ENCODE measurements at places on chromosomes 13 and 19.
A peak's percentile ranks its signal among the peaks of the same experiment; 100 is the strongest.

DNA sequence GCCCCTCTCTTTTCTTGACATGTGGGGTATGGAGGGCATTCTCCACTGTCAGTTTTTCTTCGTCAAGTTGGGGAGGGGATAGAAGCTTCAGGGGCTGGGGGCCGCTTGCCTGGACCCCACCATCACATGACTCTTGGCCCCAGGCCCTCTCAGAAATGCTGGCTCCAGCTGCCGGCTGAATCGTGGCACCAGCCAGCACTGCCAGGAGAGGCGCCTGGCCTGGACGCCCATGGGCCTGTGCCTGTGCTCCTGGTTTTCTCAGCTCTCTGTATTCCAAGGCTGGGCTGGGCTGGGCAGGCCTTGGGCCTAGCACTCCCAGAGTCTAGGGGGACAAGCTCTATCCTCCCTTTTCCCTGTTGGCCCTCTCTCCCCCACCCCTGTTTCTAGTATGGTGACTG lies 38.6 kb downstream of the LYL1 start:
- DNase-seq = peak; percentile 45

GRCh38 chr13:22862478-22862877 lies 318.3 kb upstream of the SGCG start:
- no peak for DNase-seq

- DNase-seq = no peak
These were observed 1268.2 kb downstream of the SLITRK1 start for GRCh38 chr13:82614086-82614485.

GRCh38 chr19:1220477-1220930 lies 14.9 kb downstream of the STK11 start:
- no peak for DNase-seq

DNA sequence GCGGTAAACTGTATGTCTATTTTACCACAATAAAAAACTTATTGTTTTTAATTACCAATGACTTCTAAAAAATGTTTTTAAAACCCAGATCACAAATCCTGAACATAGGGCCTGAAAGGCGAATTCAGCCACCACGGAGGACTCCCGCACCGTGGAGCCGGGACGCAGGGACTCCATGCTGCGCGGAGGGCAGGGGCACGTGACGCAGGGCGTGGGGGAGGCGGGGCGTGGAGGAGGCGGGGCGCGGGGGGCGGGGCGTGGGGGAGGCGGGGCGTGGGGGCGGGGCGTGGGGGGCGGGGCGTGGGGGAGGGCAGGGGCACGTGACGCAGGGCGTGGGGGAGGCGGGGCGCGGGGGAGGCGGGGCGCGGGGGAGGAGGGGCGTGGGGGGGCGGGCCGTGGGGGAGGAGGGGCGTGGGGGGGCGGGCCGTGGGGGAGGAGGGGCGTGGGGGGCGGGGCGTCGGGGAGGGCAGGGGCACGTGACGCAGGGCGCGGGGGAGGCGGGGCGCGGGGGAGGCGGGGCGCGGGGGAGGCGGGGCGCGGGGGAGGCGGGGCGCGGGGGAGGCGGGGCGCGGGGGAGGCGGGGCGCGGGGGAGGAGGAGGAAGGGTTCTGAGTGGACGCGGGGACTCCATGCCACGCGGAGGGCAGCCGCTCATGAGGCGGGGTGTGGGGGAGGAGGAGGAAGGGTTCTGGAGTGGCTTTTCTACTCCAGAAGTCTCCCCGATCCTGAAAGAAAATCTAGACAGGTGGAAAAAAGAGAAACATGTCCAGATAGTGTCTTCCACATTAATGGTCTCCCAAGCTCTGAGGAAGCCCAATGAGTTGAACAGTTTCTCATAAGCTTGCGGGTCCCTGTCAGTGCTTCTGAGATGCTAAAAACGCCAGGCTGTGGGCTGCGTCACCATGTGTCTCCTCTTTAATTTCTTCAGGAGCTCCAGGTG lies 4.4 kb upstream of the PROZ start:
- DNase-seq = peak; percentile 82

DNA sequence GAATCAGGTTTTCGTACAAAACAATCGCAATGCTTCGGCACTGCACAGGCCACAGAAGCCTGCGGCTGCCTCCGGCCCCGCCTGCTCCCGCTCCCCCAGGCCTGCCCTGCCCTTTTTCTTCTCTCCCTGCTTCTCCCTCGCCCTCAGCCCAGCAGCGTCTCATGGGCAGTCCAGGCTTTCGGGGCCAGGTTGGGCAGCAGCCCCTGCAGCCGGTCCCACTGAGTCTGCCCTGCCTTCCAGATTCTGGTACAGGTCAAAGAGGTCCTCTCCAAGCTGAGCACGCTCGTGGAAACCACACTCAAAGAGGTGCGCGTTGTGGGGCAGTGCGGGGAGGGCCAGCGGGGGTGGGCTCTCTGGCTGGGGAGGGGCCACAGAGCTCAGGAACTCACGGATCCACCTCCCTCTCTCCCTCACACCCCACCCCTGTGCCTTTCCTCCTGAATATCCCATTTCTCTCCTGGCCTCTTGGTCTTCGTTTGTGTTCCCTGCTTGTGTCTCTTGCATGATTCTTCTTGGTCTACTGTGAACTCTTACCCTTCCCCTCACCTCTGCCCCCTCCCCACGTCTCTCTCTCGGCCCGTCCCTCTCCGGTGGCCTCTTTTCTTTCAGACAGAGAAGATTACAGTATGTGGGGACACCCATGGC lies 30.1 kb downstream of the CCDC8 start:
- no peak for DNase-seq

GRCh38 chr19:4578552-4579248 lies 19.2 kb upstream of the SEMA6B start:
- no peak for DNase-seq

DNA sequence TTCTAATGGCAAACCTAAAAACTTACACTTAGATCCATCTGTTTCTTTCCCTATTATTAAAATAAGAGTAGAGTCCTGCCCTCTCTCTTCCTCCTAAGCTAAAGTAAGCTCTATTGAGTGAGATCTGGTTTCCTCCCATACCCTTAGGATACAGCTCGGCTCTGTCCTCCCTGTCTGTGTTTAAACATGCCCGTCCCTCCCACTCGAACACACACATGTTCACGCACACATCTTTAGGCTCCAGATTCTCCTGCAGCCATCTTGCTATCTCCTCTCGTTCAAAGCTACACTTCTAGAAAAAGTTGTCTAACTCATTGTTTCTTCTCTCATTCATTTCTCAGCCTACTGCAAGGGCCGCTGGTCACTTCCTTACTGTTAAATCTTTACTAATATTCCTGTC lies 15.1 kb upstream of the CEBPG start:
- DNase-seq = no peak

DNA sequence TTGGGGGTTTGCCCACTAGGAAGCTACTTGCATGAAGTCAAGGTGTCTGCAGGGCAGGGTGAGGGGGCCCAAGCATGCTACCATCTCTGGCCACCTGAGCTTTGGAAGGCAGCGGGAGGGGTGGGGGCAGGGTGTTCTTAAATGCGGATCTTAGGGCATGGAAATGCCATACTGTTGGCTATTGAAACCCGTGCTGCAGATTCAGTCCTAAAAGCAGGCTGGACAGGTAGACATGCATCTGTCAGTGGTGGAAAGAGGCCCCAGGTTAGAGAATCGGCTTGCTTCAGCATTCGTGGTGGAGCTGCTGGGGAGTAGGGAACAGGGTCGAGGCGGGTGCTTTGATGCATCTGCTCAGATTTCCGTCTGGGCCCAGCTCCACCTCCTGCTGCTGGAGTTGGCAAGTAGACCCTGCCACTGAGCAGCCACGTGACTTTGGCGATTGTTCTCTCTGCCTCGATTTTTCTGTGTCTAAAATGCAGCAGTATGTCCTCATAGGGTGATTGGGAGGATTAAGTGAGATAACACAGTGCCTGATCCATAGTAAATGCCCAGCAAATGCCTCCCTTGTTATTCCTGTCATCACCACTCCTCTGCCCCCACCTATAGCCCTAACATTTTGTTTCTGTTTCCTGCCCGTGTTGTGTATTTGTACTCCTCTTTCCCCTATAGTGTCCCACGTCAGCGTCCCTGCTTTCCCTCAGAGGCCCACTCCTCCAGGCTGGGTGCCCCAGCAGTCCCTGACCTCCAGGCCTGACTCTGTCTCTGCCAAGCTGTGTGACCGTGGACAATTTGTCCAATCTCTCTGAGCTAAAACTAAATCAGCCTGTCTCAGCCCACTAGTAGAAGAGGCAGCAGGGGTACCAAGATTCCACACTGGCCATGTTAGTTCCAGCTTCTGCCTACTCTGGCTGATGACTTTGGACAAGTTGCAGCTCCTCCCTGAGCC lies 5.8 kb downstream of the PPP1R37 start:
- peak; percentile 79 for DNase-seq

DNA sequence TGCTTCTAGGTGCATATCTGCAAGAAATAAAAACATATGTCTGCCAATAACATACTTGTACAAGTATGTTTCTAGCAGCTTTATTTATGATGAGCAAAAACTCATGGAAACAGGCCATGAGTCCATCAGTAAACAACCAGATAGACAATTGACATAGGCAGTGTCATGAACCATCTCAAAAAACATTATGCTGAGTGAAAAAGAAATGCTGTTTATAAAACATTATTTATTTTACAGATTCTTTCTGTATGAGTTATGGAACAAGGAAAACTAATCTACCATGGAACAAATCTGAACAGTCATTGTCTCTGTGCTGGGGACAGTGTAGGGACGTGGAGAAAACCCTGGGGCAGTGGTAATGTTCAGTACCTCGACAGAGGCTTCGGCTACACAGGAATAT lies 283.9 kb downstream of the UQCRFS1 start:
- no peak for DNase-seq

DNA sequence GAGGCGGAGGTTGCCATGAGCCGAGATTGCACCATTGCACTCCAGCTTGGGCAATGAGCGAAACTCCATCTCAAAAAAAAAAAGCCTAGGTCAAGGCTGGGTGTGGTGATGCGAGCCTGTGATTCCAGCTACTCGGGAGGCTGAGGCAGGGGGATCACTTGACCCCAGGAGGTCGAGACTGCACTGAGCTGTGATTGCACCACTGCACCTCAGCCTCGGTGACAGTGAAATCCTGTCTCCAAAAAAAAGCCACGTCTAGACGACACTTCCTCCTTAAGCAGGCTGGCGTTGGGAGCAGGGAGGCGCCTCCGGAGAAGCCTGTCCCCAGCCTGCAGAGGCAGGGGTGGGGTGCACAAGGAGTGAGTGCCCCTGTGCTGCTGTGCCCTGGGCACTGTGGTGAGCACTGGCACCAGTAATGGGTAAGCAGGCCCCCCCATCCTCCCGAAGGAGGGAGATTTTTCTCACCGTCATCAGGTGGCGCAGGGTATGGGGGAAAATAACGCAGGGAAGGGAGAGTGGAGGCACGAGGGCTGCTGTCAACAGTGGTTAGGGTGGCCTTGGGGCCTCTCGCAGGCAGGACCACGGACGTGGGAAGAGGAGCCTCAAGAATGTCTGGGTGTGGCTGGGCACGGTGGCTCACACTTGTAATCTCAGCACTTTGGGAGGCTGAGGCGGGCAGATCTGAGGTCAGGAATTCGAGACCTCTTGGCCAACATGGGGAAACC lies 706 bp downstream of the P2RY11 start:
- DNase-seq = no peak

DNA sequence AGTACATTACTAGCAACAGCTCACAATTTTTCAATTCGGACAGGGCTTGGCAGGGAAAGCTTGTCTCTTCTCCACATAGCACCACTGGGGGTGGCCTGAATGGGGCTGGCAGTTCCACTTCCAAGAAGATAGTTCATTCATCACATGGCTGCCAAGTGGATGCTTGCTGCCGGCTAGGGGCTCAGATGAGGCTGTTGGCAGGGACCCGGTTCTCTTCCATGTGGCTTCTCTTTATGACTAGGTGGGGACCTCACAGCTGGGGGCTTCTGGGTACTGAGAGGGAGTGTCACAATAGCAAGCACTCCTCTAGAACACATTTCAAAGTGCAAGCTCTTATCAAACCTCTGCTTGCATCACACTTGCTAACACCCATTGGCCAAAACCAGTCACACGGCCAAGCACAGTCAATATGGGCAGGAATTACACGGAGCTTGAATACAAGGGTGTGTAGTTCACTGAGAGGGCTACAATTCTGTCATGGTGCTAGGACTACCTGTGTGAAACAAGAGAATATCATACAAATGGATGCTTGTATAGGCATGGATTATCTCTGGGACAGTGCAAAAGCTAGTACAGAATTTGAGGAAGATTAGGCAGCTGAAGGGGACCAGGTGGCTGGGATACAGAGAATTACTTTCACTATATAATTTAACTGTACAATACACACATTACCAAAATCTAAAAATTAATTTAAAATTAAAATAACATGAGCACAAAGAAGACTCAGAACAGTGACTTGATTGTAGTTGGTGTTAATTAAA lies 32.3 kb downstream of the ATP7B start:
- no peak for DNase-seq

DNA sequence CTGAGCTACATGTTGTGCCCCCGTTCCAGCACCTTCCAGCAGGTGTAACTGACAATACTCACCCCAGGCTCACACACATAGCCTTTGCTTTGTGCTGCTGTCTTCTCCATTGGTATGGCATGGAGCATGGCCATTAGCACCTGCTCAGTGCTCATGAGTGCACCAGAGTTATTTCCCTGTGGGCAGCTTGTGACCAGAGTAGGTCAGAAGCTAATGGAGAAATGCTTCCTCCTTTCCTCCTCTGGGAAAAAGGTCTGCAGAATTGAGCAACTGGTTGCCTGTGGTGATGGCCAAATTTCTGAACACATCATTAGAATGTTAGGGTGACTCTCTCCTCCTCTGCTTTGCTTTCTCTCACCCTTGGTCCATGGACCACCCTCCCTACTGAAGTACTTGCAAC lies 344.5 kb upstream of the TMTC4 start:
- no peak for DNase-seq

GRCh38 chr19:38412491-38412890 lies 9.6 kb downstream of the FAM98C start:
- DNase-seq = no peak

- DNase-seq = no peak
These were observed 8.9 kb downstream of the ATG4D start for GRCh38 chr19:10552510-10553053.

DNA sequence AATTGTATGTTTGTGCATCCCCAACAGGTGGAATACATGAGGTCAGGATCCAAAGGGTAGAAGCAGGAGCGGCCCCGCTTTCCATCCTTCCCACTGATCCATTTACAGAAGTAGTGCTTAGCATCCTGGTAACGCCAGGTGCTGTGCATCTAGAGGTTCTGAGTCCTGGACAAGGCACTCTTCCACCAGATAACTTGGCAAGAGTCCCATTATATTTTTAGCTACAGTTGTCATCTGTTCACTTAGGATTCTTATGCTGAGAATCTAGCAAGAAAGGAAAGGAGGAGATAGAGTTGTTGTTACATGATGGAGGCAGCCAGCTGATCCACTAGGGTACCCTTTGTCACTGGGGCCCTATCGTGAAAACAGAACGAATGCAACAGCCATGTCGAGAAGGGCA lies 389.5 kb upstream of the ZNF507 start:
- no peak for DNase-seq

- no peak for DNase-seq
These were observed 2.8 kb downstream of the BRME1 start for GRCh38 chr19:13902993-13903555.

GRCh38 chr13:29483211-29483610 lies 112.3 kb downstream of the SLC7A1 start:
- DNase-seq = no peak
